ENCODE measurements at places on chromosomes 16 and 17. TPM values are rescaled to one million over a fixed set of nuclear protein-coding genes. Genes with fewer than 3 reads are reported as not detected.

The TCAP gene
- polyA plus RNA-seq = 2.2 TPM

The SLC2A4 gene
- 1.1 TPM for polyA plus RNA-seq

The CD300E gene
- 0.12 TPM for polyA plus RNA-seq

The CLEC10A gene
- 9.7 TPM for polyA plus RNA-seq

- DNase-seq = no peak
These were observed 8.6 kb upstream of the NACA2 start for GRCh38 chr17:61599608-61600007.

- DNase-seq = no peak
These were observed 52.2 kb downstream of the TRARG1 start for GRCh38 chr17:1331708-1332107.

- no peak for DNase-seq
These were observed 68.9 kb upstream of the HNF1B start for GRCh38 chr17:37813751-37814150.

DNA sequence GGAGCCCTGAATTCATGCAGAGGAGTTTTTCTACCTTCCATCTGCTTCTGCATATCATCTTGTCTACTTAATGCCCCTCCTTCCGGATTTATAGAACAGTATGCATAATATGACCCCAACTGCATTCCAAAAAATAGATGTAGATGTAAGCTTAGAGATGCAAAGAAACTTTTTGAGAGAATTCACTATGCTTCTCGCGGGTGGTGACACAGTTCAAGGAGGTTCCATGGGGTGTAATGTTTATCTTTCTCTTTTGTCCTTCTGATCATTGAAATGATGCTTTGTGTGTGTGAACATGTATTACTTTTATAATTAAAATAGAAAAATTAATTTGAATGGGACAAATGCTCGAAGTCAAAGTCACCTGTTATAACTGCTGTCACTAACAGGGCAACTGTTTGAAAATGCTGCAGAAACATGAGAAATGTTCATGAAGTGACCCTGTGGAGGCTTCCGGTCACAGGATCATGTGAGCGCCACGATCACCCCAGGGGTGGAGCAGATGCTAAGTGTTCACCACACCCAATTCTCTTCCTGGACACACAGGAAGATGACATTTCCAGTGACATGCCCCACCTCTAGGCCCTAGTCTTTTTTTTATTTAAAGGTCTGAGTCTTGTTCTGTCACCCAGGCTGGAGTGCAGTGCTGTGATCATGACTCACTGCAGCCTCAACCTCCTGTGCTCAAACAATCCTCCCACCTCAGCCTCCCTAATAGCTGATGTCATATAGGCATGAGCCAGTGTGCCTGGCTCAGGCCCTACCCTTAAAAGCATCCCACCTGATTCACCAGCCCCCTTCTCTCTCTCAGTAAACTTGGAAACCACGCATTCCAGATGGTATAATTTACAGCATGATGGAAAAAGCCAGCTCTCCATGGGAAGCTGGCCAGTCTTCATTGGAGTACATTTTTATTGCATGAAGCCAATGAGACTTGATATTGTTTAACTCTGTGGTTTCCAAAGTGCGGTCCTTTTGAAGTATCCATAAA lies 21.0 kb upstream of the AGRP start:
- no peak for DNase-seq

DNA sequence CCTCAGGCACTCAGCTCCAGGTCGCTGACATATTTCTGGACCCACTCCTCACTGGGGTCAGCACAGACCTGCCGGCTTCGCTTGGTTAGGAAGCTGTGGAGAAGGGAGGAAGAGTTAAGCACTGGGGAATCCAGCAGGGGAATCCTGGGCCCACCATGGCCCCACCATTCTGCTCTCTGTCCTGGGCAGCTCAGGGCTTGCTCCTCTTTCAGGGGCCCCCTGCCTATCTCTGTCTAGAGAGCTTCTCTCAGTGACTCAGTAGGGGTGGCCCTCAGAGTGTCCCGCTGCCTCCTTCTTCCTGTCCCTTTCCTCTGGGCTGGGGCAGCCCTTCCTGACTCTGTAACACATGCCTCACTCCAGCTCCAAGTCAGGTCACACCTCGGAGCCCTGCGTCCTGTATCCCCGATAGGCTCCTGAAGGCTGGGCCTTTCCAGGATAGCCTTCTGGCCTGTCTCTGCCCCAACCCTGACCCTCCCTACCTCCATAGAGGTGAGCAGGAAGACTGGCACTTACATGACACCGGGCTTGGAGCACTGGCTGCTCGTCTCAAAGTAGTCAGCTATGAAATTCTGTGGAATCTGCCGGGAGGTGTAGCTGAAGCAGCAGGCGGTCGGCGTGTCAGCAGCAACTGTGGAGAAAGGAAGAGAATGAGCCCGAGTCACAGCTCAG lies 1.1 kb downstream of the CCL3 start:
- no peak for DNase-seq

All from large intestine (tissue), 12 donors.